ENCODE measurements at places on chromosomes 5 and 9.

DNA sequence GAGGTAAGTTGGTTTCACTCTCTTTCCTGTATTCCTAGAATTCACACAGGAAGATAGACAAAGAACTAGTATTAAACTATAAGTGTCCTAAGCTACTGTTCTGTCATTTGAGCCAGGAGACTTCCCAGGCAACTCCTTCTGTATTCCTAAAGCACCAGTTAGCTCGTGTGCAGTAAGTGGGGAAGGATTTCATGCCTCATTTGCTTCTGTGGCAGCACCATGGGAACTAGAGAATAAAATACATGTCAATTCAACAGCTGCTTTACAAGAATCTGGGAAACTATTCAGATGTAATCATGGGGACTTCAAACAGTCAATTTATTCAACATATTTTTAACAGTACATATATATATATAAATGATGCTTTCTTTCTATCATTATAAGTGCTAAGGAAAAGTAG, 762.3 kb downstream of the PRELID2 start:
- DNase-seq, result no peak

DNA sequence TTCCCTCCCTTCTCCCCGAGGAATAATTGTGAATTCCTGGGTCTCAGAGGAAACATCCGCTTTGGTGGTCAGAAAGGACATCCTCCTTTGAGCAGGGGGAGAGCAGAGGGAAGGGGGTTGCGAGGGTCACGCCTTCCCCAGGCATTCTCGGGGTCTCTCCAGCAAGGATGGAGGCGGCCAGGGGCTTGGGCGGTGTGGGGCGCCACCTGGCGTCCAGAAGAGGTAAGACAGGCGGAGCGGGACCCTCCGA, 129.1 kb downstream of the KCNIP1 start:
- peak; percentile 27 for DNase-seq

DNA sequence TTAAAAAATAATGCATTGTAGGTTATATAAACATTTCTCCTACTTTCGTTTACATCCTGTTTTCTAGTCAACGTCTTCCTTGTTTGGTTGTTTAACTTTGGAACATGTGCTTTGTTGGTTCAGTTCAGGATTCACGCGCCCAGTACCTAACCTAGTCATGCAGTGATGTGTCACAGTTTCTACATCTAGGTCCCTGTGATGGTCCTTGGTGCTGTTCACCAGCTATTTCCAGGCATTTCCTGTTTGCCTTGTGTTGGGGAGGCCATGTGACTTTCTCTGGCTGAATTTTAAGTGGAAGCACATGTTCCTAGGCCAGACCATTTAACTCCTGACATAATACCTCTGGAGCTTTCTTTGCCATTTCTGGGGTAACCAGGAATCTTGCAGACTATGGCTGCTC, 292.3 kb downstream of the SMARCA2 start:
- DNase-seq, result no peak

GRCh38 chr5:111602817-111603445, 90.6 kb upstream of the STARD4 start:
- DNase-seq, result no peak

- DNase-seq, result no peak
These were observed 83.5 kb downstream of the DAP start for GRCh38 chr5:10677533-10677932.

GRCh38 chr5:139384591-139385051, 1.5 kb upstream of the SLC23A1 start:
- no peak for DNase-seq

Data from CD4-positive, alpha-beta T cell treated with Interleukin-4 for 4 hours (primary cell).